ENCODE measurements at places on chromosomes 5 and 9.

DNA sequence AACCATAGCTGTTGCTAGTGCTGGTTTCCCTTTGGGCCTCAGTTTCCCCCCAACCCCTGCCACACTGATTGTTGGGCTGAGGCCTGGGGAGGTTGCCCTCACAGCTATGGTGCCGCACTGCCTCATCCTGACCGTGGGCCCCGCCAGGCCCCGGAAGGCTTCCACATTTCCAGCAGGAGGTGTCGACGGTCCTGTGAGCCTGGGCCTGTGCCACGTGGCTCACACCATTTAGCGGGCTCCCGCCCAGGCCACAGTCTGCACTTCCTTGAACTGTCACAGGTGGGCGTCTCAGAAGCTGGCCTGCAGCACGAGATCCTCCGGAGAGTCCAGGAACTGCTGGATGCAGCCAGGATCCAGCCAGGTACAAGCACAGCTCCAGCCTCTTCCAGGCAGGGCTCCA, 45.7 kb downstream of the LRSAM1 start:
- DNase-seq, result no peak

DNA sequence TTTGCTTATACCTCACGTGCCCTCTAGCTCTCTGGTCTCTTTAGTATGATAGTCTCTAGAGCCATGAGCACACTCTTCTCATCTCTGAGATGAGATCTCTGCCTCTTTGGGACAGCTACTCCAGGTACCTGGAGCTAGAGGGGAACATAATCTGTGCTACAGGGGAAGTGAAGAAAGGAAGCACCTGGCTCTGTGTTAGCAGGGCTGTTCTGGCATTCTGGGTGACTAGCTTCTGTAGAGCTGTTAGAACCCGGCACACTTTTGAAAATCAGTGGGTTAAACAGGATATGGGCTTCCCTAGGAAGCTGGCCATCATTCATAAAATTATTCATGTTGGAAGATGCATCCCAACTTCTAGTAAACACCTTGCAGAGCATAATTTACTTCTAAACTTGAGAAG, 224.8 kb downstream of the MCTP1 start:
- no peak for DNase-seq

- no peak for DNase-seq
Measured at GRCh38 chr9:104177003-104177611, 83.0 kb downstream of the SMC2 start.

DNA sequence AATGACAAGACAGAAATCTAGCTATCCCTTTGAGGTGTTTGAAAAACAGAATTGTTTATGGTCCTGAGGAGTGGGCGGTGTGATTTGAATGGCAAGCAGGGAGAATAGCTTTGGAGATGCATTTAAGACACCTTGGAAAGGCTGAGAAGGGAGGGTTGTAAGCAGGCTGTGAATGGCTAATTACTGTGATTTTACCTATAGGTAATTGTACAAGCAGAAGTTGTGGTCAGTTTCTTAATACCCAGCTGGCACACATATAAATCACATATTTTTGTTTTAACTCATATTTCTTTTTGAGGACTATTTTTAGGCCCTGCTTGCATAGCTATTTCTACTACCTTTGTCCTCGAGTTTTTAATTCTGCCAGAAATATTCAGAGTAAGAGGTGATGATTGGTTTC, 248.6 kb downstream of the KDM4C start:
- DNase-seq, result no peak

DNA sequence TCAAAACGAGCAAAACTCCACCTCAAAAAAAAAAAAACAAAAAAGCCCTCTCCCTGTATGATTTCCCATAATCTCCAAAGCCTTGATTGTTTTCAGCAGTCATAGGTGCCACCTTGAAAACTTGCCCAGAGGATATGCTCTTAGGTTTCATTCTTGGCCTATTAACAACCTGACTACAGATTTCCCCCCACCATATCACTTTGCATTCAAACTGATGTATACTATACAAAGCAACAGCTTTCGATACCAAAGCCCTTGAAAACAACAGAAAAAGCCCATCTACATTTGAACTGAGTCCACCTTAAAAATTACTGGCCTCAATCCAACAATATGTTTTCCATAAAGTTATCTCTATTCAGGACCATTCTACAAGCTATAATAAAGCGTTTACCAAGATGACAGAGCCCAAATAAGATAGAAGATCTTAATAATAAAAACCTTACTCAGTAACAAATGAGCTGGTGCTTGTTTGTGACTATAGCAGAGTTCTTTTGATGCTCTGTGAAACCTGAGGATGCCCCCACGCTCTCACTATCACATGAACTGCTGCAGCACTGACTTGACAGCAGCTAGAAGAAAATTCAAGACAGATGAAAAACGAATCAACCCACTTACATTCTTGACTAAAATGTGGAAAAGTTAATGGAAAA, 44.4 kb downstream of the FNBP1 start:
- DNase-seq, result no peak
